ENCODE measurements at places on chromosomes 6 and 20.
A peak's percentile ranks its signal among the peaks of the same experiment; 100 is the strongest.

DNA sequence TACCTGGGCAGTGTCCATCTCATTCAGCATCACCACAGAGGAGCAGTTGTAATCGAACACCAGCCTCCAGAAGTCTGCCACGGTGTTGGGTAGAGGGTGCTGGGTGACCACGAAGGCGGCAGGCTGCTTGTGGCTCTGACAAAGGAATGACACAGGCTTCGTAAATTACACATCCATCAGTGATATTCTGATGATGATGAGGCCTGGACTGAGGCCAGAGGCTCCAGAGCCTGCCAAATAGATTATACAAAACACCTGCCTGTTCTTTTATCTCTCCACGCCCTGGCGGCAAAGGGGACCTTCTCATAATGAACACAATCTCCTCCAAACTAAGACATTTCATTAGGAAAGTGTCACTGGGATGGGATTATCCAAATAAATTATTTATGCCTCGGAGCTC lies 480.2 kb upstream of the CHD6 start:
- DNase-seq, result no peak

DNA sequence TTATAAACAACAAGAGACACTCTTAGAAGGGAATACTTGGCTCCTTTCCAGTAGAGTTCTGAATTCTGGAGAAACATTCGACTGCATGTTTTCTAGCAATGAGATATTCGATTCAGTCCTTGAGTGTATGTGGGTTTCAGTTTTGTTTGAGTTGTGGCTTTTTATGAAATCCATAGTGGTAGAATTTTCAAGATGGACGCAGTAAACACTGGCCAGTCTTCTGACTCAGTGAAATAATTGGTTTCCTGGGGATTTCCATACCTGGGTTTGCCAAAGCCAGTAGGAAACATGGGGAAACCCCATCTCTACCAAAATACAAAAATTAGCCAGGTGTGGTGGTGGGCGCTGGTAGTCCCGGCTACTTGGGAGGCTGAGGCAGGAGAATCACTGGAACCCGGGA lies 273.5 kb upstream of the PLCB4 start:
- no peak for DNase-seq

DNA sequence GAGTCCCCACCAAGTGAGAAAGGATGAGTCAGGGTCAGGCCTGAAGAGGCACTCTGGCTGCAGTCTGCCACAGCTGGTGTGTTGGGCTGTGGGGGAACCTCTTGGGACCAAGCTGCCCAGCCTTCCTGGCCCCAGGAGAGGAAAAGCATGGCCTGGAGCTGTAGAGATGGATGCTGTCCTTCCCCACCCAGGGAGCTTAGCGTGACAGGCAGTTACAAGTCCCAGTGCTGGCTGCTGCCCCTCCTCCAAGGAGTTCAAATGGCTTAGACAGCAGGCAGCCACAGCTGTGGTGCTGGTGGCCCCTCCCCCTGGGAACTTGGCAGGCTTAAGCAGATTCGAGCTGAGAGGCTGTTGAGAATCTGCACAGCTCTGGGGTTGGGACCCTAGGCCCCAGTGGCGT lies 253.2 kb downstream of the PLCB1 start:
- DNase-seq, result no peak

GRCh38 chr6:56863366-56863765 lies 91.5 kb upstream of the BEND6 start:
- peak; percentile 64 for DNase-seq

- no peak for DNase-seq
Measured at GRCh38 chr6:164838068-164838615, 471.3 kb downstream of the C6orf118 start.
